ENCODE measurements at places on chromosomes 4 and X.

DNA sequence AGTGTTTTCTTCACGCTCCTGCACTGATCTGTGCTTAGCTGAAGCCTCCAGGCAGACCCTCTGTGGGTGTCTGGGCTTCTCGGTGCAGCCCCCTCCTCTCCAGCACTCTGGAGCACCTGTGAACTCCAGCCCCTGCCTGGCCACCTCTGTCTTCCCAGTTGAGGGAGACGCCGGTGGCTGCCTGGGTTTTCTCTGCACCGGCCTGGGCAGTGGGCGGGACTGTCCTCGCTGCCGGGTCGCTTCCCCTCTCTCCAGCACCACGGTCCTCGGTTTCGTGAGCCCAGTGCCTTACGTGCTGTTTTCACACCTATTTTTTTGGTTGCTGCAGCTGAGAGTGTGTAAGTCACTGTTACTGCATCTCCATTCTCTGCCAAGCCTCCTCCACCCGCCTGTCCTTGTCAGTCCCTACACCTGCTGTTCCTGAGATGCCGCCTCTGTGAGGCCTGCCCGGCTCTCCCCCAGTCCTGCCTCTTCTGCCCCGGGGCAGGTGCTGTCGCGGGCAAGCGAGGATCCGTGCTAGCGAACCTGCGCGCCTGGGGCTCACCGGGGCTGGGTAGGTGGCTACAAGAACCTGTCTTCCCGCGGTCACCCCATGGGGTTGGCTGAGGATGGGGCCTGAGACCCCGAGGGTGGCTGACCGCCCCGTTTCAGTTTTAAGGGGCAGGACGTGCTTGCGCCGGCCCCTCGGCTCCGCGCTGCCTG lies 2.4 kb upstream of the FGFRL1 start:
- peaks cover 12% of the 10 kb centered on the region for H3K4me1 ChIP-seq
- peaks cover 83% of the 10 kb centered on the region for H3K27me3 ChIP-seq
- H3K27ac ChIP-seq: no peak overlapping the region
- no peaks in the 10 kb centered on the region for H3K36me3 ChIP-seq

DNA sequence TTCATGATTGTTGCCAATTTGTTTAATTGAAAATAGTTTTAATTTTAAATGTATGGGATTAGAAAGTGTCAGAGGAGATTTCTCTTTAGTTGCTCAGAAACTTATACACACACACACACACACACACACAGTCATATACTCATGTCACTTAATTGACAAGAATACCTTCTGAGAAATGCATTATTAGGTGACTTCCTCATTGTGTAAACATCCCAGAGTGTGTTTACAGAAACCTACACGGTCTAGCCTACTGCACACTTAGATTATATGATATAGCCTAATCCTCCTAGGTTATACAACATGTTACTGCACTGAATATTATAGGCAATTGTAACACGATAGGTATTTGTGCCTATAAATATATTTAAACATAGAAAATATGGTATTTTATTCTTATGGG lies 1327.4 kb downstream of the FSTL5 start:
- H3K36me3 ChIP-seq: no peaks in the 10 kb centered on the region
- DNase-seq: no peak
- H3K27ac ChIP-seq: no peak overlapping the region
- H3K27me3 ChIP-seq: no peaks in the 10 kb centered on the region

GRCh38 chr4:117447925-117448324 lies 362.5 kb upstream of the TRAM1L1 start:
- no peaks in the 10 kb centered on the region for H3K4me1 ChIP-seq
- no peaks in the 10 kb centered on the region for H3K27me3 ChIP-seq
- no peak overlapping the region for H3K4me3 ChIP-seq
- no peak for DNase-seq

DNA sequence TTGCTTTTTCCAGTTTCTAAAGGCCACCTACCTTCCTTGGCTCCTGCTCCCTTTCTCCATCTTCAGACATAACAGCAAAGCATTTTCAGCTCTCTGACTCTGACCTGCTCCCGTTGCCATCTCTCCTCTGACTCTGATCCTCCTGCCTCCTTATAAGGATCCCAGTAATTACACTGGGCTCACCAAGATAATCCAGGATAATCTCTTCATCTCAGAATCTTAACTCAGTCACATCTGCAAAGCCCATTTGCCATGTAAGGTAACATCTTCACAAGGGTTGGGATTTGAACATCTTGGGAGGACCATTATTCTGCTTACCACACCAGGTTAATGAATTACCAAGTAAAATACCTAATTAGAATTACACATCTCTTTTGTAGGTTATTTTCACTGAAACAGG lies 41.3 kb upstream of the MAGED1 start:
- H3K4me3 ChIP-seq: no peak overlapping the region
- DNase-seq: peak; percentile 23
- peaks cover 6% of the 10 kb centered on the region for H3K36me3 ChIP-seq
- no peaks in the 10 kb centered on the region for H3K27me3 ChIP-seq

- H3K4me1 ChIP-seq: no peaks in the 10 kb centered on the region
- no peak for DNase-seq
- H3K27me3 ChIP-seq: peaks cover 20% of the 10 kb centered on the region
- no peak overlapping the region for H3K4me3 ChIP-seq
Observed at GRCh38 chr4:6478546-6479220, 6.3 kb upstream of the PPP2R2C start.

- no peak overlapping the region for H3K4me3 ChIP-seq
- DNase-seq: no peak
- H3K27me3 ChIP-seq: no peaks in the 10 kb centered on the region
- no peaks in the 10 kb centered on the region for H3K36me3 ChIP-seq
- no peak overlapping the region for H3K27ac ChIP-seq
Observed at GRCh38 chr4:56739066-56739777, 58.1 kb upstream of the HOPX start.

DNA sequence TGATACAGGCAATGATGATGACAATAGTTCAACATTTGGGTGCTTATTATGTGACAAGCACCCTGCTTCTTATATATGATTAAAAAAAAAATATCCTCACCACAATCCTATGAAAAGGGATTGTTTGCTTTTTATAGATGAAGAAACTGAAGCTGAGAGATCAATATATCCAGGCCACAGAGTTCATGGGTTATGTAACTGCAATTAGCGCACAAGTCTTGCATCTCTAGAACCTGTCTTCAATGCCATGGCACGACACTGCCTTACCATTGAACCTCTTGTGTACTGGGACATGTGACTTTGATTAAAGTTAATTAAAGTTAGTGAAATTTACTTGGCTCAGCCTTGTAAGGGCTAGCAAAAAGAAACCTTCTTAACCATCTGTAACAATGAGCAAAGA lies 599.7 kb downstream of the ADGRL3 start:
- H3K4me3 ChIP-seq: no peak overlapping the region
- no peaks in the 10 kb centered on the region for H3K27me3 ChIP-seq
- H3K27ac ChIP-seq: no peak overlapping the region
- no peak for DNase-seq

GRCh38 chr4:179605196-179605595 lies 2163.0 kb upstream of the AGA start:
- no peak overlapping the region for H3K27ac ChIP-seq
- no peaks in the 10 kb centered on the region for H3K4me1 ChIP-seq

- H3K4me3 ChIP-seq: no peak overlapping the region
- no peaks in the 10 kb centered on the region for H3K27me3 ChIP-seq
- no peaks in the 10 kb centered on the region for H3K36me3 ChIP-seq
Observed at GRCh38 chr4:105937759-105938158, 42.5 kb downstream of the NPNT start.

DNA sequence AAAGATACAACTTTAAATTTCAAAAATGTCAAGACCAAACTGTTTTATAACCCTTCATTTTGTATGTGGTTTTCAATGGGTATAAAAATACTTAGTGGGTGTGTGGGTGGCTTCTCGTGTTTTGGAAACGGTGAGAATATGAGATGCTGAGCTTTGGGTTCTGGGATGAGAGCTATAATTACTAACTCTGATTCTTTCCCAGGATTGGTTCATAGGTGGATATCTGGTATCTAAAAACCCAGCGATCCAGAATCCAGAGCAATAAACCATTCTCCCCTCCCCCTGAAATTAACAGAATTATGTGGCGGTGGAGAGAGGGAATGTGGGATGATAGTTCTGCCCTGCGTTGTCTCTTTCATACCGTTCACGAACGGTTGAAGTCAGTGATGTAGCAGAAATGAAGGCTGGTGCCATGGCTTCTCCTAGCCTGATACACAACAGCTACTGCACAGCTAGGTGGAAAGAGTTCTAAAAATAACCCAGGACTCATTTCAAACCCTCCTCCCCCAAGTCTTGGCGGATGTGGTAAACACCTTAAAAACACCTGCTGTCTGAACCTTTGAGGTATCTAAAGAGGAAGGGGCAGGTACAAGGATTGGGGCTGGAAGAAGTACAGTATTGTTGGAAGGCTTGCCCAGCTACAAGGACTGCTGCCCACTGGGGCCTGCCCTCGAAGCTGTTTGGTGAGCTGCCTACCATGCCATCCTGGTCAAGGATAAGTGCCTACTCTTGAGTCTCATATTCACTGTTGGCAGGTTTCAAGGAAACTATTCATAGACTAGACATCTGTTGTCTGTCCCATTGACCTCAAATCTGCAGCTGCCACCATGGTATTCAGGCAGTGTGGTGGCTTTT lies 44.5 kb downstream of the SEPTIN11 start:
- H3K4me3 ChIP-seq: no peak overlapping the region
- no peak for DNase-seq
- H3K4me1 ChIP-seq: peaks cover 11% of the 10 kb centered on the region
- H3K27me3 ChIP-seq: no peaks in the 10 kb centered on the region

GRCh38 chr4:15781427-15782095 lies 3.4 kb downstream of the CD38 start:
- DNase-seq: no peak
- H3K36me3 ChIP-seq: no peaks in the 10 kb centered on the region
- H3K27me3 ChIP-seq: peaks cover 50% of the 10 kb centered on the region
- no peak overlapping the region for H3K4me3 ChIP-seq
- no peak overlapping the region for H3K27ac ChIP-seq

- H3K27me3 ChIP-seq: no peaks in the 10 kb centered on the region
- H3K27ac ChIP-seq: no peak overlapping the region
- H3K4me1 ChIP-seq: no peaks in the 10 kb centered on the region
- no peak overlapping the region for H3K4me3 ChIP-seq
Observed at GRCh38 chr4:126213996-126214395, 899.2 kb downstream of the FAT4 start.

- no peak overlapping the region for H3K27ac ChIP-seq
- no peak overlapping the region for H3K4me3 ChIP-seq
- DNase-seq: no peak
- H3K27me3 ChIP-seq: no peaks in the 10 kb centered on the region
Observed at GRCh38 chr4:122666527-122667245, 45.8 kb upstream of the IL21 start.

GRCh38 chrX:133587818-133588217 lies 172.5 kb upstream of the GPC4 start:
- H3K4me1 ChIP-seq: no peaks in the 10 kb centered on the region
- H3K4me3 ChIP-seq: no peak overlapping the region
- H3K27me3 ChIP-seq: no peaks in the 10 kb centered on the region
- H3K27ac ChIP-seq: no peak overlapping the region

GRCh38 chrX:153687121-153688039 lies at the start of gene SLC6A8:
Gene SLC6A8, plus strand, starts transcription at chrX:153687926. Its CDS starts 649 bp downstream, at chrX:153688575.
- DNase-seq: peak; percentile 83
- peak within 1 kb of the TSS; percentile 97 for H3K27ac ChIP-seq
- no peaks in the 10 kb centered on the region for H3K27me3 ChIP-seq
- no peaks in the 10 kb centered on the region for H3K36me3 ChIP-seq
- peaks cover 3% of the 10 kb centered on the region for H3K4me1 ChIP-seq
- H3K4me3 ChIP-seq: peak within 1 kb of the TSS; percentile 61

DNA sequence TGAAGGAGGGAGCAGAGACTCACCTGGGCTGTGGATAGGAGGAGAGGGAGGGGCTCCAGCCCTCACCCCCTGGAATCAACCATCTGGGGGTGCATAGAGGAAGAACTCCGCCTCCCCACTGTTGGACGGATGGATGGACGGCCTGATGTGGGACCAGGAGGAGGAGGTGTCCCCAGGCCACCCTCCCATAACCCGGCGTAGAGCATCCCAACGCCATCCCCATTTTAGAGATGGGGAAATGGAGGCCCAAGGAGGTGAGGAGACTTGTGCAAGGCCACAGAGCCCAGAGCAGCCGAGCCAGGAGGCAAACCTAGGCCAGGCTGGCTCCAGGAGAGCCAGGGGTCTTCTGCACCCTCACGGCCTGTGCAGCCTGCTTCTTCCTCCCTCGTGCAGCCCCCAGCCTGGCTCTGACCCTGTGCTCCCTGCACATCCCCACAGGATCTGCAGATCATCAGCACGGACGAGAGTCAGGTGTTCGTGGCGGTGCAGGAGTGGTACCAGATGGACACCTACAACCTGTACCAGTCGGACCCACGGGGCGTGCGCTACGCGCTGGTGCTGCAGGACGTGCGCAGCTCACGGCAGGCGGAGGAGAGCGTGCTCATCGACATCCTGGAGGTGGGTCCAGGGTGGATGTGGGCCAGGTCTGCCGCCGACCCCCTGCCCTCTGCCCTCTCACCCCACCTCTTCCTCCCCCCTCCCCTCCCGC lies 241.0 kb upstream of the PSAPL1 start:
- no peaks in the 10 kb centered on the region for H3K27me3 ChIP-seq
- H3K36me3 ChIP-seq: no peaks in the 10 kb centered on the region
- H3K27ac ChIP-seq: no peak overlapping the region
- H3K4me3 ChIP-seq: no peak overlapping the region
- H3K4me1 ChIP-seq: no peaks in the 10 kb centered on the region
- no peak for DNase-seq

GRCh38 chr4:1856943-1857699 lies 1.2 kb upstream of the LETM1 start:
- no peak overlapping the region for H3K27ac ChIP-seq
- H3K36me3 ChIP-seq: no peaks in the 10 kb centered on the region
- H3K4me3 ChIP-seq: peak overlapping the region; percentile 74

GRCh38 chrX:38278682-38279081 lies 48.6 kb downstream of the RPGR start:
- H3K36me3 ChIP-seq: no peaks in the 10 kb centered on the region
- no peak overlapping the region for H3K27ac ChIP-seq
- no peaks in the 10 kb centered on the region for H3K27me3 ChIP-seq

- no peak overlapping the region for H3K4me3 ChIP-seq
- peaks cover 6% of the 10 kb centered on the region for H3K36me3 ChIP-seq
Observed at GRCh38 chrX:51837451-51837850, 56.0 kb upstream of the MAGED1 start.

DNA sequence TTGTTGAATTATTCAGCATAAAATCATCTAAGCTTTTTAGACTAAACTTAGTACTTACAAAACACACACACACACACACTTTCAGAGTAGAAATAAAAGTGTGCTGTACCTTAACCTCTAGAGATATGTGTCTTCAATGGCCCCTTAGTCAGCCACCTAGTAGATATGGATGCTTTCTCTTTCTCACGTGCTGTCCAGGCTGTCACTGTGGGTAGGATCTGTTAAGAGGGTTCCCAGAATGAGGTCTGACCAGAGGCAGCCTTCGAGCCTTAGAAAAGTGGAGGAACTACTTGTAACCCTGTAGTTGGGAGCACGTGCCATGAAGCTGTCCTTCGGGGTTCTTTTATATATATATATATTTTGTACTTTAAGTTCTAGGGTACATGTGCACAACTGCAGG lies 117.9 kb downstream of the COL4A5 start:
- DNase-seq: no peak
- H3K4me3 ChIP-seq: no peak overlapping the region
- H3K27me3 ChIP-seq: no peaks in the 10 kb centered on the region
- no peak overlapping the region for H3K27ac ChIP-seq
- no peaks in the 10 kb centered on the region for H3K36me3 ChIP-seq
- no peaks in the 10 kb centered on the region for H3K4me1 ChIP-seq

GRCh38 chr4:128364565-128364964 lies 77.0 kb upstream of the PGRMC2 start:
- no peaks in the 10 kb centered on the region for H3K36me3 ChIP-seq
- DNase-seq: no peak
- H3K4me3 ChIP-seq: no peak overlapping the region
- H3K4me1 ChIP-seq: no peaks in the 10 kb centered on the region
- no peaks in the 10 kb centered on the region for H3K27me3 ChIP-seq
